Muscle of back (tissue), 13 donors: ENCODE measurements at places on chromosomes 5 and 9. TPM values are rescaled to one million over a fixed set of nuclear protein-coding genes. Genes with fewer than 3 reads are reported as not detected.
A peak's percentile ranks its signal among the peaks of the same experiment; 100 is the strongest.

STK32A gene
- 0.34 TPM for polyA plus RNA-seq

GHR gene
- polyA plus RNA-seq = 22.6 TPM

SLC35A4 gene
- polyA plus RNA-seq = 54.7 TPM

PLPP7 gene
- 30.8 TPM for polyA plus RNA-seq

FOXD4L6 gene
- not detected for polyA plus RNA-seq

ADAMTS2 gene
- 50.1 TPM for polyA plus RNA-seq

TAF11L5 gene
- polyA plus RNA-seq = not detected

GLRA1 gene
- polyA plus RNA-seq = not detected

MCTP1 gene
- polyA plus RNA-seq = 9.9 TPM

ADAMTS13 gene
- 8.6 TPM for polyA plus RNA-seq

PDGFRB gene
- polyA plus RNA-seq = 148 TPM

DNA sequence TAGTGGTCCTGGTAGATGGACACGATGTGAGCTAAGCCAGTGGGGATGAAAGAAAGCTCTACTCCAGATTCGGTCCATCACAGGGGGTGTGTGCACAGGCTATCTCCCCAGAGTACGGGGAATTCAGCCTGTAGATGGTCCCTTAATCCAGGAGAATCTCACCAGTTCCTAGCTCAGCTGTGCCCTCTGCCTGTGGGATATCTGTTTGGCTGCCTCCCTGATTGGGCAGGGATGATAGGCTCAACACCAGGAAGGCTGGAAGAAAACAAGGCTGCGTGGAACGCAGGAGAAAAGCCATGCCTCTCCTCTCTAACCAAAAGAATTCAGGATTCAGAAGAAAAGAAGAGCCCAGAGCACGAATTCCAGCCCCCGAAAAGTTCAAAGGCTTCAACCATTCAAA, 40.9 kb downstream of the VLDLR start:
- no peak for DNase-seq

DNA sequence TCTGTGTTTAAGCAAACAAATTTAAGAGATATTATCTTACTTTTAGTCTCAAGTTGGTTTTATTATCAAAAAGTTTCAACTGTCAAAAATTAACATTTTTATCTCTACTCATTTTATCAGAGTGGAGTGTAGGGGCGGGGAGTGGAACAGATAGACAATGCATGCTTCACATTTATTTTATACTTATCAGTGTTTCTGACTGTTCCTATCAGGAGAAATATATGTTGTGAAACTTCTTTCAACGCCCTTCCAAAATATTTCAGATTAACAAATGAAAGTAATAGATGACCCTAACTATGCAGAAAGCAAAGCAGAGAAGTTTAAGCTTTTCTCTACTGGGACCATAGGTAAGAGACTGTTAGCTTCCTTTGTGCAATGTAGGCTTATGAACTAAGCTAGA, 44.9 kb upstream of the MAST4 start:
- DNase-seq = no peak

GRCh38 chr5:143284521-143284920, 119.0 kb downstream of the NR3C1 start:
- no peak for DNase-seq

- no peak for DNase-seq
These were observed 137.0 kb downstream of the CACNA1B start for GRCh38 chr9:138014563-138014945.

- peak; percentile 54 for DNase-seq
These were observed 524.2 kb upstream of the DAB2 start for GRCh38 chr5:39948867-39949468.

DNA sequence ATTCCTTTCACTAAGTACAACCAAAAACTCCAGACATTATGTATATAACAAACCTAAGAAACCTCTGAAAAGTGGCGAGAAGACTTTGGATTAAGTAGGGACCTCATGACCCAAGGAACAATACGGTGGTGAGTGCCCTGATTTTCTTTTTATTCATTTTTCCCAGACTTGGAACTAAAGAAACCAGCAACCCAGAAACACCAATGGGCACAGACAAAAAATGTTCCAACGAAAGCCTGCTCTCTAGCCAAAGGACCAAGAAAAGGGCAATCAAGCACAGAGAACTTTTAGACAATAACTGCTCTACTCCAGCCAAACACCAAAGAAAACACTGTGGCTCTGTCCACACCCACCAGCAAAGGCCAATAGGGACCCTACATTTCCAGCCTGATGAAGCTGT, 66.2 kb upstream of the SSBP2 start:
- DNase-seq = no peak

DNA sequence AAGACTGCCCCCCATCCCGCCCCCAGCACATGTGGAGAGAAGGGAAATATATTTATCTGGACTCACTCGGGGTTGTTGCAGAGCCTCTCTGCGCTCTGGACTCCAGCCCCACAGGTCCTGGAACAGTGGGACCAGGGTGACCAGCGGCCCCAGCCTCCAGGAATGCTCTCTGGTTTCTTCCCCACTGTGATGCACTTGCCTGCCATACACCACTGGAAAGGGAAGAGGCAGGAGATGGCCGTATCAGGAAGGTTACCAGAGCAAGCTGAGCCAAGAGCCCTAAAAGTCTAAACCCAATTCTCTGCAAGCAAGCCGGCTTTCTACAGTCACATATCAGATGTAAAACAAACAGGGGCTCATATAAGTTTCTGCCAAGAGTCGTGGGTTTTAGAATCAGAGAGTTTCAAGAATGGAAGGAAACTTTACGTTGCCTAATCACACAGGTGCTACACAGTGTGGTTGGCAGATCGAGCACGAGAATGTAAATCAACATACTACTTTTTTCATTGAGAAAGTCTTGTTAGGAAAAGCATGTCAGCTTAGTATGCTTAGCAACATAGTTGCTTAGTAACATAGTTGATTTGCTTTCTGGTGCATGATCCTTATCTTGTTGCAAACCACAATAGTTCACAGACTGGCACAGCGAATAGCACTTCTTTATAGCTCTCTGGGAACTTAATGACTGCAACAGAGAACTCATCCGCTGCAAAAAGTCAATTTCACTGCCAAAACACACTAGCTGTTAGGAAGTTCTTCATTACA, 201.2 kb downstream of the TARS1 start:
- no peak for DNase-seq

DNA sequence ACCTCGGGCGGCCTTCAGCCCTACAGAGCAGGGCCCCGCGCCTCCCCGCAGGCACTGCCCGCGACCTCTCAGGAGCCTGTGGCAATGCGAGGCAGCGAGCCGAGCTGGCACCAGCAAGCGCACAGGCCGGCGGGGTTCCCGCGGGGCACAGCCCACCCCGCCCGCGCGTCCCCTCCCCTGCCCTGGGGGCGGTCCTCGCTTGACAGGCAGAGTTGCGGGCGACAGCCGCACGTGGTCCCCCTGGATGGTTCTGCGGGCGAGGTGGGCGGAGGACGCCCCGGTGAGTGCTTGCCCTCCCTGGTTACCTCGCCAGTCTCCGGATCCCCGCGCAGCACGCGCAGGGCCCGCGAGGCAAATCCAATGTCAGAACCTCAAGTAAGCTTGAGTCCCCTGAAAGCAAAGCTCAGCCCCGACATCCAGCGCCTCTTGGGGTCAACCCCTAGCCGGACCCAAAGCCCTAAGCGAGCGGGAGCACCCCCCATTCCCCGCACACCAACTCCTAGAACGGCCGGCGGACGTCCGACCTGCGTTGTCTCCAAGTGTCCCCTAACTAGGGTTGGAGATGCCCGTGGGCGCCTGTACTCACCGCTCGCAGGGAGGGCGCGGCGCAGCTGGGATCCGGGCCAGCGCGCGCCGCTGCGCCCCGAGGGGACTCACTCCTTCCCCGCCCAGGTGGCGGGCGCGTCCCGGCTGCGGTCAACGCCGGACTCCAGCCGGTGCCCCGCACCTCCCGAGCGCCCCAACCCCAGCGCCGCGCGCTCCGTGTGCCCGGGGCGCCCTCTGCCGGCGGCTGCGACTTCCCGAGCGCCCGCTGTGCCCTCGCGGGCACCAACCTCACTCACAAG, at the start of gene DRD1:
Gene DRD1, minus strand, starts transcription at position 123 of the 845 bp plus-strand sequence. CDS start 1,083 bp downstream, outside the sequence.
- DNase-seq = no peak

- DNase-seq = no peak
These were observed 15.1 kb upstream of the LCP2 start for GRCh38 chr5:170312666-170313065.

- DNase-seq = no peak
These were observed 11.3 kb downstream of the FOXD1 start for GRCh38 chr5:73437101-73437776.
